Glutamatergic neuron (in vitro differentiated cells): ENCODE measurements at places on chromosomes 6 and 20.

GRCh38 chr6:90319044-90319443 is 22.4 kb upstream of the BACH2 start:
- no peak for DNase-seq

DNA sequence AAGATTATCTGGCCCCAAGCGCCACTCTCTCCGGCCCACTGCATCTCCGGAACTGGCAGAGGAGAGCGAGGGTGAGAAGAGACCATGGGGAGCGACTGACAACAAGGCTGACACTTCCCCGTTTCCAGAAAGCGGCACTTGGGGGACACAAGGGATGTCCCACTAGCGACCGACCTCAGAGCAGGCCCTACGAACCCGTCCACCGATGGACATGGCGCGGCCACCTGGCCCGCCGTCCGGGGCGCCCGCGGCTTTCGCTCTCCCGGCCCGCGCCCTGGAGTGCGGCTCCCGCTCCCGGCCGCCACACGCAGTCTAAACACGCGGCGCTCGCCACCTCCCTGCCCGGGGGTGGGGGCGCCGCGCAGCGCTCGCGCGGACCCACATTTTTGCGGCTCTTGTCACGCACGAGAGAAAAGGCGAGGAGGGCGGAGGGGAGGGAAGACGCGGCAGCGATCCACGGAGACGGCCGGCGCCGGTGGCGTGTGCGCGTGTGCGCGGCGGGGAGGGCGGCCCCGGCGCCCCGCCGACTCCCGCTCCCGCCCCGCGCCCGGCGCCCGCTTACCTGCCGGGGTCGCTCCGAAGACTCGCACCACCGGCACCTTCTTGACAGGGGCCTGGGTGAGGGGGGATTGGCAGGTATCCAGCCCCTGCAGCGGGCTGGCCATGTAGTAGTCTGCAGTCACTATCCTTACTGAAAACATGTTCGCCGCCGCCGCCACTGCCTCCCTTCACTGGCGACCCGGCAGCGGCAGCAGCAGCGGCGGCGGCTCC is 645 bp downstream of the REV3L start:
- peak; percentile 58 for DNase-seq

DNA sequence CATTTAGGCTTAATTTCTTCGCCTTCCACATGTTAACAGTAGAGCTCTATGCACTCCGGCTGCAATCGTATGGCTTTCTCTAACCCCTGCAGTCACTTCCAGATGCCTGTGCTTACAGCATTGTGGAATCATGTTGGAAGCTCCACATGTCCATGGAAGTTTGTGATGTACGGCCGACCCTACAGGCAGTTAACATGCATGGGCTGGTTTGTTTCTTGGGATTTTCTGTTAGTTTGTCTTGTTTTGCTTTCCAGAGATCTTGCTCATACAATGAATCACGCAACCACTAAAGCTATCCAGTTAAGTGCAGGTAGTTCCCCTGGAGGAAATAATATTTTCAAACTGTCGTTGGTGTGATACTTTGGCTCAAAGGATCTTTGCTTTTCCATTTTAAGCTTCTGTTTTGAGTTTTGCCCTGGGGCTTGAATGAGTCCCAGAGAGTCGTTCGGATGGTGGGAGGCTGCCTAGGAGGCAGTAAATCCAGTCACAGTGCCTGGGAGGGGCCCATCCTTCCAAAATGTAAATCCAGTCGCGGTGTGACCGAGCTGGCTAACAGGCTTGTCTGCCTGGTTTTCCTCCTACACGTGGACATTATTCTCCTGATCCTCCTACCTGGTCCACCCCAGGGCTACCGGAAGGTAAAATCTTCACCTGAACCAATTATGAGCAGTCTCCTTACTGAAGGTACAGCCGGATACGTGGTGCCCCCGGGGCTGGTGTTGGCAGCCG is 225.9 kb downstream of the SMOC2 start:
- no peak for DNase-seq

DNA sequence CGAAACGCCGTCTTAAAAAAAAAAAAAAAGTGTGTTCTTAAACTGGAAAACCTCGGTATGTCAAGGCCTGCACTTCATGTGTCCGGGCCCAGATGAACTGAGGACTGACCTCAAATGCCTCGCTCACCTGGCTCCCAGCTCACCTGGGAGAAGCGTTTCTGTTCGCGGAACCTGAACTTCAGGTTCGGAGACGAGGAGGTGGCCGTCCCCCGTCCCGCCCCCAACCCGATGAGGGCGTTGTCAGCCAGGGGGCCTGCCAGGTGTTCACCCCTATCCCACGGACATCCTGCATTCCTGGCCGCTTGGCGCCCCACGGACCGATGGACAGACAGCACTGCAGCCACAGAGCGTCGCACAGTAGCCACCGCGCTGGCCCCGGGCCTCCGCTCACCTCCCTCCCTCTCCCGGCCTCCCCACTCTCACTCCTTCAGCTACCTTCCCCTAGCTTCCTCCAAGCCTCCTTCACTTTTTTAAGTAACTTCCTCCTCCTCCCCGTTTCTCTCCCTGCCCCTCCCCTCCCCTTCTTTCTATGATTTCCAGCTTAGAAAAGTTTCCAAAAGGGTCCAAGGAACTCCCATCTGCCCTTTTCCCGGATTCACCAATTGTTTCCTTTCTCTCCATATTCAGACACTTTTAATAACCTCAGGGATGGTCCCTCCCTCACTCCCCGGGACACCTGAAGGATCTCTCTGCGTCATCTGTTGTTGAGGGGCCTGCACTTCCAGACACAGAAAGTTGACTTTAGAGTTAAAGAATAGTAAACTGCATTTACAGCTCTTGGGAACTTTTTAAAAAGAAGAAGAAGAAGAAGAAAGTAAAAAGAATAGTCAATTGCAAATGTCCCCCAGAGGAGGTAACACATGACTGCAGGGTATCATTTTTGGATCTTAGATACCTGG is 22.7 kb upstream of the MCM3 start:
- no peak for DNase-seq

GRCh38 chr6:1377526-1377925 is 11.8 kb upstream of the FOXF2 start:
- no peak for DNase-seq

DNA sequence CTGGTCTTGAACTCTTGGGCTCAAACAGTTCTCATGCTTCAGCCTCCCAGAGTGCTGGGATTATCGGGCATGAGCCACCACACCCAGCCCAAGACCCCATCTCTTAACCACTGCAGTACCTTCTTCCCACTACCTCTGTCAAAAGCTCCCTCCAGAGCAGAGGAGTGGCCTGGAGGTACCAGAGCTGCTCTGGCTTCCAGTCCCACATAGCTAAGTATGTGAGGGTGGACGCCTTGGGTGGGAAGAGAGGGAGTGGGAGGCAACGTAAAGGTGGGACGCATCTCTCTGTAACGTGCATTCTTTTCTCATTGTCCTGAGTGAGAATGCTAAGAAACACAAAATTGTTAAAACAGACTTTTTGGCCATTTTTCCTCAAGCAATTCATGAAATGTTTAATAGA is 24.5 kb downstream of the TM9SF4 start:
- no peak for DNase-seq

- no peak for DNase-seq
These were observed 77.9 kb upstream of the BMP5 start for GRCh38 chr6:55953335-55953734.

DNA sequence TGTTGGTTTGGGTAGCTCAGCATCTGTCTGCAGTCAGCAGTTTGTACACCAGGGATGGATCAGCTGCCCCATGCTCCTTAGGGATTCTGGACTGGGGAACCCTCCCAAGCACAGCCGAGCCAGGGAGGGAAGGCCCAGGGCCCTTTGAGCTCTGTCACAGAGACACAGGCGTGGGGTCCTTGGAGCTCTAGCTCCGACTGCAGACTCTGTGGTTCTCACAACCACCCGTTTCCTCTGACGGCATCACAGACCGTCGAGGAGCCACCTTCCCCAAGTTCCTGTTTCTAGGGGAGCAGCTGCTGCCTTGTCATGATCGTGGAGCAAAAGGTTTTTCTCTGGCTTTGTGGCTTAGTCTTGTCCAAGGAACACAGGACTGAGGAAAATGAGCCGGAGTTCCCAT is at the start of gene SLA2:
Gene SLA2, minus strand, starts transcription at position 199 of the 400 bp plus-strand sequence. CDS start 4,861 bp downstream, outside the sequence.
- no peak for DNase-seq

DNA sequence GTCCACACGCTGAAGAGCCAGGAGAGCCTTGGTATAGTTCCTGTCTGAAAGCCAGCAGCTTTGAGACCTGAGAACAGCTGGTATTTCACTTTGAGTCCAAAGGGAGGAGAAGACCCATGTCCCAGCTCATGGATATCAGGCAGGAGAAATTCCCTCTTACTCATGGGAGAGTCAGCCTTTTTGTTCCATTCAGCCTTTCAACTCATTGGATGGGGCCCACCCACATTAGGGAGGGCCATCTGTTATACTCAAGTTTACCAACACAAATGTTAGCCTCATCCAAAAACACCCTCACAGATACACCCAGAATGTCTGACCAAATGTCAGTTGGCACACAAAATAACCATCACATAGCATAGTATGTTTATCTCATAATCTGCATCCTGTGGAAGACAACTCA is 80.1 kb downstream of the GMDS start:
- no peak for DNase-seq

- no peak for DNase-seq
These were observed 15.2 kb downstream of the CTCFL start for GRCh38 chr20:57509665-57510237.

DNA sequence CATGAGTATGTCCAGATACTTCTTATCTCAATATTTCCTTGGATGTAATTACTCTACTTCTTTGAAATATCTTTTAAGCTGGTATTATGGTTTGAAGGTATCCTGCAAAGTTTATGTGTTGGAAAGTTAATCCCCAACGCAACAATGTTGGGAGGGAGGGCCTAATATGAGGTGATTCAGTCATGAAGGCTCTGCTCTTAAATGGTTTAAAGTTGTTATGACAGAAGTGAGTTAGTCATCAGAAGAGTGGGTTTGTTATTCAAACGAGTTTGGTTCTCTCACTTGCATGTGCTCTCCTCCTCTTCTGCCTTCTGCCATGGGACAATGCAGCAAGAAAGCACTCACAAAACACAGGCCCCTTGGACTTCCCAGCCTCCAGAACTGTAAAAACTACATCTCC is 176.3 kb downstream of the KCNQ5 start:
- DNase-seq = no peak

DNA sequence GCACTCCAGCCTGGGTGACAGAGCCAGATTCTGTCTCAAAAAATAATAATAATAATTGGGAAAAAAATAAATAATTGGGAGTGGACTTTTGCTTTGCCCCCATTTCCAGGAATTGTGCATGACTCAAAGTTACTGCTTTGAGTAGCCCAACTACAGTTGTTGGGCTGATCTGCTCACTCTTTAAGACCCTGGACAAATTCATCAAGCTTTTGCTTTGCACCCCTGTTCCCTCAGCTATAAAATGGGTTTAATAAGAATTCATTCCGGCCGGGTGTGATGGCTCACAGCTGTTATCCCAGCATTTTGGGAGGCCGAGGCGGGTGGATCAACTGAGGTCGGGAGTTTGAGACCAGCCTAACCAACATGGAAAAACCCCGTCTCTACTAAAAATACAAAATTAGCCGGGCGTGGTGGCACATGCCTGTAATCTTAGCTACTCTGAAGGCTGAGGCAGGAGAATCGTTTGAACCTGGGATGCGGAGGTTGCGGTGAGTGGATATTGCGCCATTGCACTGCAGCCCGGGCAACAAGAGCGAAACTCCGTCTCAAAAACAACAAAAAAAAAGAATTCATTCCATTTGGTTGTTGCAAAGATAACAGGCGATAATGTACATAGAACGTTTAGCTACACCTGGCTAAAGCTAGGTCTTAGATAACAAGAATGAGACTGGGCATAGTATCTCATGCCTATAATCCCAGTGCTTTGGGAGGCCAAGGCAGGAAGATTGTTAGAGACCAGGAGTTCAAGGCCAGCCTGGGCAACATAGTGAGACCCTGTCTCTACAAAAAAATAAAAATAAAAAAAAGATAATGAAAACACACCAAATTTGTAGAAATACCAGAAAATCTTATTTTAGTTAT is 87.9 kb upstream of the ZNF217 start:
- DNase-seq = no peak

DNA sequence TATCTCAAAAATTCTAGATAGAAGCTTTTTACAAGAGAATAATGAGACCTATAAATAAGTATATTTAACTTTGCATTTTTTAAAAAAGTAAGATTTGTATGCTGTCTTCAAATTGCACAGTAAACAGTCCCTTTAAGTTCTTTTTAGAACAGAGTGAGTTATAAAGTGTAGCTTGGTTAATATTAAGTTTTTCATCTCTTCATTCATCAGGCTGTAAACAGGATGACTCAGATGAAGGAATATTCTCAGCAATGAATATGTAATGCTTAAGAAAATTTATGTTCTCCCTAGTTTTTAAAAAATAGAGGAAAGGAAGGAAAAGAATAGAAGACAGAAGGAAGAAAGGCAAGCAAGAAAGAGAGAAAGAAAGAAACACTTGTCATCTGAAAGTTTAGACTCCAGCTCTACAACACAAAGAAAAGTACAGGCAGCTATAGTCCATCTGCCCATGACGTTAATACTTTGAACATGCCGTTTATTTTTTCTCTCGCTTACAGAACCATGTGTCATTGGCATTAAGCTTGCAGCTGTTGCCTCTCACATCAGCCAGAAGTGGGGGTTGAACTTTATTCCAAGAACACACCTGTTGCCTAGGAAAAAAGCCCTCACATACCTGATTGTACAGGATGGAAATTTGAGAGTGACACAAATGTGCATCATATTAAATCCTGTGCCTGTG is 36.1 kb downstream of the CAP2 start:
- DNase-seq = no peak

DNA sequence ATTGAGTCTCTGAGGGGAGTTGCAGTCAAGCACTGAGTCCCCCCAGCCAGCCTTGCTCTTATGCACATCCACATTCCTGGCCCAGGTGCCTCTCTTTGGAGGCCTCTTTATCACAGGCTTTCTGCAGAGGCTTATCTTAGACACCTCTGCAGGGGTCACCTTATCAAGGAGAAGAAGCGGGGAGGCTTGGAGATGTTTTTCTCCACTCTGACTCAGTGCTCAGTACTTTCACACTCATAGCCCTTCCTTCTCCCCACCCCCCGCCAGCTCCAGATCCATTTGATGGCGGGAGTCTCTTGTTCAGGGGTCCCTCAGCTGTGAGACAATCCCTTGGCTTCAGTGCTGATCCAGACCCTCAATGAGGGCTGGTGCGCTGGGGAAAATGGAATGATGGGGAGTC is 132.1 kb upstream of the TSHZ2 start:
- DNase-seq = no peak

DNA sequence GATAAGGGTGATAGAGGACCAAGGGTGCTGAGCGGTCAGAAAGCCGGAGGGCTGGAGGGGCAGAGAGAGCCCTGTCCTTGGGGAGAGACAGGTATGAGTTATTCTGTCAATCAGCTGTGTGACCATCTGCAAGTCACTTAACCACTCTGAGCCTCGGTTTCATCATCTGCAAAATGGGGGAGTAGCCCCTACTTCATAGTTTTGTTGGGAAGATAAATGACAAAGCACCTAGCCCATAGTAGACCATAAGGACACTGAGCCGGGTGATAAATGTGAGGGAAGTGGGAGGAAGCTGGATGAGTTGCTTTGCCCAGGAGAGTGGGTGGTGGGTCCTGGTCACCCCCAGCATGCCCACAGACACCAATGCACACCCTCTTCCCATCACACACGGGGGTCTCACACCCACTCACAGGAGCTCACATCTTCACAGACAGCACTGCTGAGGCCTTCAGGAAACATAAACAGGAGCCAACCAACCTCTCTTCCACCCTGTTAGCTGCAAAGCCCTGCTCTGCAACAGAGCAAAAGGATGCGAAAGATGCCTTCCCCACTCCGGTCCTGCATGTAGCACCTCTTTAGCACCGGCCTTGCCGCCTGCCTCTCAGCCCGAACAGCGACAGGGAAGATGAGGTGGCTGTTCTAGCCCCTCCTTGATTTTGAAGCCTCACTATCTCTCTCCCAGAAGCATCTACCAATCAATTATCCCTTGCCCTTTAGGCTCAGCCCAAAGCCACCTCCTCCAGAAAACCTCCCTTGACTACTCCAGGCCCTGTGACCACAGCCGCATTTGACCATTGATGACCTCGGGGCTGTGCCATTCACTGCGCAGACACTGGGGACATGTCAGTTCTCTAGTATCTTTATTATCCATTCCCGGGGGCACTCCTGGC is 18.9 kb downstream of the SPDEF start:
- DNase-seq = no peak
